HAP-1 (cell line): ENCODE measurements at places on chromosomes 3 and 15.

DNA sequence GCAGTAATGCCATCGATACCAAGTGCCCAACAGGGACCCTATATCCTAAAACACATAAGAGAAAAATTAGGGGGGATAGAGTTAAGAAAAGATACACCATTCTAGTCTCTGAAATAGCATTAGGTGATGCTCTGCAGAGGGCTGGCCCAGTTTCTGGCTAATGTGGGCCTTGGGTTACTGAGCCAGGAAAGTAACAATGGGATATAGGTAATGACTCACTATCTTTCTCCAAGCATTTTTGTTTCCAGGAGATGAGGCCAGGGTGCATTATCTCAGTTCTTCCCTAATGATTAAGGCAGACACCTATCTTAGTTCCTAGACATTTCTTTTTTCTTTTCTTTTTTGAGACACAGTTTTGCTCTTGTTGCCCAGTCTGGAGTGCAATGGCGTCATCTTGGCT lies 50.0 kb downstream of the PRKAR2A start:
- no peak for DNase-seq

GRCh38 chr3:54736459-54736858 lies 191.4 kb downstream of the LRTM1 start:
- DNase-seq = no peak

- no peak for DNase-seq
Measured at GRCh38 chr15:101070502-101071273, 151.5 kb downstream of the LRRK1 start.

DNA sequence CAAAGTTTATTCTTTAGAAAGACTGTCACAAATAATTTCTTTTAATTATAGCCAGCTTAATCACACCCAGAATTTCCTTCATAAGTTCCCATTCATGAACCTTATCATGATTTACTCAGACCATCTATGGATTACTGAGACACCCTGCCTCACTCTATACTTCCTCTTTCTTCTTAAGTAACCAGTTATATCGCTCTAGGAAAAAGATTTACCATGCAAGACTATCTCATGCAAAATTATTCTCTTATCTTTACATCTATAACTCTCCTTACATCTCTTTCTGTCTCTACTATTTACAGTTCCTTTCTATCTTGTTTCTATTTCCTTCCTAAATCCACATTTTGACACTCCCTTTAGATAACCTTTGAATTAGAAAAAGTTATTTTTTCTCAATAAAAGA lies 316.8 kb downstream of the POLQ start:
- DNase-seq = no peak

DNA sequence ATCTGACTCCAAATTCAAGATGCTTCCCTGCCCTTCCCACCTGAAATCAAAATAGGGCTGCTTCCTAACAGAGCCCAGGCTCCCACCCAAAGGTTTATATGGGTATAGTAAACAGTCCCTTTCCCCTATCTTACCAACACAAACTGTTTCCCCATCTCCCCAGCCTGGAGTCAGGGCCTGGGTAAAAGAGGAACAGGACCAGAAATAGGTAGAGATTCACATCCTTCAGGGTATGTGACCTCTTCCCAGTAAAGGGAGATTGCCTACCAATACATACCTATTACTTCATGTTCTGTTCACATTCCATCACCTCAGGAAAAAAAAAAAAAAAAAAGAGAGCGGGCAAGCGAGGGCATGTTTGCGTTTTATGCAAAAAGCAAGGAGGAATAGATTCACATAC lies 9.7 kb upstream of the SHF start:
- DNase-seq = no peak

- no peak for DNase-seq
Measured at GRCh38 chr3:25724948-25725645, 58.1 kb downstream of the NGLY1 start.

- no peak for DNase-seq
Measured at GRCh38 chr3:157078811-157079185, 81.1 kb downstream of the CCNL1 start.

DNA sequence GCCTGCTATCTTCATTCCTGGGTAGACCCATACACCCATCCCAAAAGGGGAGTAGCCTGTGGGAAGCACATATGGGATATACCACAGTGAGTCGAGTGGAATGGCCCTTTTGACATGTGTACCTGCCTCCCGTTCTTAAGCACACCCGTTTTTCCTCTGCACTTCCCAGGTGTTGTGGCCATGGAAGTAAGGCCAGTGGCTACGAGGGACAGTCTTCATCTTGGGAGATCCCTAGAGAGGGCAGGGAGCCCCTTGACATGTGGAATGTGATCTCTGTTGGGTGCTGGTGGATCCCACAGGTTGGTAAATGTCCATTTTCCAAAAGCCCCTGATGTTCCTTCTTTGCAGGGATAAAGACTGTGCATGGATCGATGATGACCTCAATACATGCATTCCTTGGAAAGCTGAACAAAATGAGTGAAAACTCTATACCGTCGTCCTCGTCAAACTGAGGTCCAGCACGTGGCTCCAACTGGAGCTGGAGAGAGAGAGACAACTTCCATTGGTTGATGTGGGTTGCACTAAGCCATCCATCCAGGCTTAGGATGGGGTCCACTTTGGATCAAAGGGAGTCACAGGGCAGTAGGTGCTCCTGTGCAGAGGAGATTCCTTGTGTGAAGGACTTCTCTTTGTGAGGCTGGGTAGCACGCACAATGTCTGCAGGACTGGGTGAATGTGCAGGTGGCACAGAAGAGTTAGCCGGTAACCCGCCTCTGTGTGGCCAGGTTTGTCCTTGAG lies 136.8 kb downstream of the SNRPN start:
- DNase-seq = no peak

DNA sequence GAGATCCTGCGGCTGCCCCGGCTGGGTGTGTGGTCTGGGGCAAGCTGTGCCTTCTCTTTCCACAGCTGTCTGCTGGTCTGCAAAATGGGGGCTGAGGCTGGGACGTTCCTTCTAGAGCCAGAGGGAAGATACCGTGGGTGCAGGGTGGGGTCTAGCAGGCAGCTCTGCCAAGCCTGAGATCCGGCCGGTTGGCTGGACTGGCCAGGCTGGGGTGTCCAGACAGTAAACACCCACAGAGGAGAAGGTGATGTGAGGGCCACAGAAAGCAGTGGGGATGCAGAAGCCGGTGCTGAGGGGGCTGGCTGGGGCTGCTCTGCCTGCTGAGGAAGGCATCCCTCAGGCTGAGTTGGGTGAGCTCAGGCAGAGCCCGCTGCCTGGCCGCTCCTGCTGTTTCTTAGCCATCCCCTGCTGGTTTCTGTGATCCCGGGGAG lies 46.1 kb downstream of the FBLN2 start:
- no peak for DNase-seq

DNA sequence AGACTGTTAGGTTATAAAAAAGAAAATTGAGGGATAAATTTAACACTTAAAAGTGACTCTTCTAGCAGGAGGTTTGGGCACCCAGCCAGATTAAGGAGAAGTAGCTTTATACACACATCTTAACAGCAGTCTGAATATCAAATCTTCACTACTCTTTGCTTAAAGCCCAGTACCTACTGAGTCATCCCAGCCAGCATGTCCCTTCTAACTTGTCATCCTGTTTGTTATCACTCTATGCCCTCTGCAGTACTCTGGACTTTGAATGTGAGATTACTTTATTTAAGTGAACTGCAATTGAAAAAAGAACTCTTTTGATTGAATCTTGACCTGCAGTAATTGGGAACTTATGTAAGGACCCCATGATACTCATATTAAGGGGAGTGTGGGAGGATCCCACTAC lies 77.6 kb downstream of the FHIT start:
- DNase-seq = no peak

DNA sequence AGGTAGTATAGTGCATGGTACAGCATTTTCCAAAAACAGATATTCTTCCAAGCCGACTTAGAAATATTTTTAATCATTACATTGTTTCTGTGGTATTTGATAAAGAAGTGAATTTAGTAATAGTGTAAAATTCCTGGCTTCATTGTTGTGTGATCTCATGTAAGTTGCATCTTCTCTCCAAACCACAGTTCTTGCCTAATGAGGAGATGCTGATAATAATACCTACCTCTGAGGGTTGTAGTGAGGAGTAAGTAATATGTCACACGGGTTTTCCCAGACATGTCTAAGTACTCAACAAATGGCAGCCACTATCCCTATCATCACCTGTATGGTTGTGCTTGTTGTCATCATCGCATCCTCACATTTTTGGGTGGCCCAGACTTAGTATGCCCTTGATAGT lies 167.3 kb downstream of the SLCO3A1 start:
- DNase-seq = no peak
